ENCODE measurements at places on chromosomes 11 and 22. TPM values are rescaled to one million over a fixed set of nuclear protein-coding genes. Genes with fewer than 3 reads are reported as not detected.

LYVE1 gene
- total RNA-seq = 19.0 TPM

KCNJ11 gene
- 0.85 TPM for total RNA-seq

ACCSL gene
- total RNA-seq = not detected

CSF2RB gene
- total RNA-seq = 0.72 TPM

MFNG gene
- 11.1 TPM for total RNA-seq

MUC2 gene
- total RNA-seq = 0.02 TPM

TECTA gene
- total RNA-seq = 1.2 TPM

CCDC88B gene
- 4.3 TPM for total RNA-seq

ART1 gene
- not detected for total RNA-seq

TCP11L1 gene
- 14.3 TPM for total RNA-seq

UBQLNL gene
- total RNA-seq = 1.5 TPM

DNA sequence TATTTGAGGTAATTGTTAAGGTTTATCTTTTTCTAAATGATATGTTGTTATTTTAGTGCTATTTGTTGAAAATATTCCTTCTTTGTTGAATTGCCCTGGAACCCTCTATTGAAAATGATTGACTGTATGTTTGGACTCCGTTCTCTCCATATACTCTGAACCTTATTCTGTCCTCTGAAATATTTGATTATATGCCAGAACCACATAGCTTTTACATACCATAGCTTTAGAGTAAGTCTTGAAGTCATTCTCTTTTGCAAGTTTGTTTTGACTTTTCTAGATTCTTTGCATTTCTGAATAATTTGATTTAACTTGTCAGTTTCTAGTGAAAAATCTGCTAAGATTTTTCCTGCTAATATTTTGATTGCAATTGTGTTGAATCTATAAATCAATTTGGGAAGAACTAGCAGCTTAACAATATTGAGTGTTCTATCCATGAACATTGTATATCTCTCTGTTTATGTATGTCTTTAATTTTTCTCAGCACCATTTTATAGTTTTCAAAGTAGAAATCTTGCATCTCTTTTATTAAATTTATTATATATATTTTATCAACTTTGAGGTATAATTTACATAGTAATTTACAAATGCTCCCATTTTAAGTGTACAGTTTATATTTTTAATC is 51.7 kb upstream of the PITPNB start:
- no peaks in the 10 kb centered on the region for H3K4me1 ChIP-seq
- no peak for DNase-seq
- H3K27me3 ChIP-seq = no peaks in the 10 kb centered on the region
- no peaks in the 10 kb centered on the region for H3K36me3 ChIP-seq
- H3K27ac ChIP-seq = no peak overlapping the region

- no peak for DNase-seq
- H3K27ac ChIP-seq = no peak overlapping the region
- H3K4me1 ChIP-seq = peaks cover 7% of the 10 kb centered on the region
- no peaks in the 10 kb centered on the region for H3K36me3 ChIP-seq
Observed at GRCh38 chr22:46749682-46750529, 11.9 kb upstream of the CERK start.

- no peaks in the 10 kb centered on the region for H3K4me1 ChIP-seq
- DNase-seq = no peak
- no peaks in the 10 kb centered on the region for H3K36me3 ChIP-seq
- no peak overlapping the region for H3K27ac ChIP-seq
Observed at GRCh38 chr11:81658722-81659121, 1074.9 kb downstream of the FAM181B start.

- H3K4me3 ChIP-seq = no peak overlapping the region
- H3K36me3 ChIP-seq = no peaks in the 10 kb centered on the region
- no peak for DNase-seq
- H3K27ac ChIP-seq = no peak overlapping the region
- H3K27me3 ChIP-seq = no peaks in the 10 kb centered on the region
Observed at GRCh38 chr11:96357794-96358193, 14.8 kb upstream of the MAML2 start.

DNA sequence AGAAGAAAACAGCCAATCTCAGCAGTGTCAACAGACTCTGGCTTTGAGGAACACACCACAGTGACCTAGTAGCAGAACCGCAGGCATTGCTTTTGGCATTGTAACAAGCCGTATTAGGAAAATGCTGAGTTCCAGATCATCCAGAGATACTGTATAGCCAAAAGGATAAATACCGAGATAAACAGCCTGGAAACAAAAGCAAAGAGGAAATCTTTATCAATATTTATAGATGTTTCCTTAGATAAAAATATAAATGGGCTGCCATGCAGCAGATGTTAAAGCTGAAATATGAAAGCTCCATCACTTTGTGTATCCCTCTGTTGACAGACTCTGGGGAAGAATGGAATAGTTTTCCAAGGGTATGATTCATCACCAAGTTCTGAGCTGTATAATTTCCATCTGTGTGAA is 98.9 kb upstream of the TP53AIP1 start:
- no peaks in the 10 kb centered on the region for H3K36me3 ChIP-seq
- H3K27me3 ChIP-seq = no peaks in the 10 kb centered on the region
- H3K4me3 ChIP-seq = no peak overlapping the region
- DNase-seq = no peak

DNA sequence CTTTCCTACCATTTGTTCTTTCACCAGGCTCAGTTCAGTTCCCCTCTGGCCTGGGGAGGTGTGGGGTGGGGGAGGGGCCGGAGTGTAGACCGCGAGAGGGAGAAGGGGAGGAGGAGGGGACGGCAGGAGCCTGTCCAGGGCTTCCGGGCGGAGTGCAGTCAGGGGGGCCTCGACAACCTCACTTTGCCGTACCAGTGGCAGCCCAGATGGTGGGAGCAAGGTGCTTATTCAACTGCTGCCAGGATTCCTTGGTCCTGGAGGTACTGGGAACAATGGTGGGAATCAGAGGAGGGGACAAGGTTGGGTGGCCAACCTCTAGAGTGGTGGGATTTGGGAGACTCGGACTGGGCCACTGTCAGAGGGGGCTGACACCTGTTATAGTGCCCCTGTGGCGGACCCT is 1.2 kb downstream of the BACE1 start:
- peak overlapping the region; percentile 62 for H3K4me3 ChIP-seq
- no peaks in the 10 kb centered on the region for H3K27me3 ChIP-seq
- peaks cover 12% of the 10 kb centered on the region for H3K4me1 ChIP-seq
- no peak overlapping the region for H3K27ac ChIP-seq
- no peaks in the 10 kb centered on the region for H3K36me3 ChIP-seq

DNA sequence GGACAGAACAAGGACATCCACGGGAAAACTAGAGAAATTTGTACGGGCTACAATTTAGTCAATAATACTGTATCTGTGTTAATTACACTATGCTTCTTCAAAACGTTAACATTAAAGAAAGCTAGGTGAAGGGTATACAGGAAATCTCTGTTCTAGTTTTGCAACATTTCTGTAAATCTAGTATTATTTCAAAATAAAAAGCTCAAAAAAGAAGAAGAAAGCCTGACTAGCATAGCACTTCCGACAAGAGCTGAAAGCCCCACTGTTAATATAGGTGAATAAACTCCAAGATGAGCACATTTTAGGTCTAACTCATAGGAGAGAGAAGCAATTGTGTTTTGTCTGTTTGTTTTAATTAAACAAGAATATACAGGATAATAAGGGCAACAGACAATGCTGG is 299.7 kb downstream of the TTC28 start:
- H3K36me3 ChIP-seq = no peaks in the 10 kb centered on the region
- H3K27me3 ChIP-seq = no peaks in the 10 kb centered on the region
- no peak for DNase-seq
- H3K4me1 ChIP-seq = peaks cover 3% of the 10 kb centered on the region
- H3K4me3 ChIP-seq = no peak overlapping the region

- no peaks in the 10 kb centered on the region for H3K36me3 ChIP-seq
- H3K27ac ChIP-seq = no peak overlapping the region
- no peak overlapping the region for H3K4me3 ChIP-seq
- no peak for DNase-seq
- H3K27me3 ChIP-seq = no peaks in the 10 kb centered on the region
Observed at GRCh38 chr11:2229713-2230297, 40.6 kb downstream of the ASCL2 start.

DNA sequence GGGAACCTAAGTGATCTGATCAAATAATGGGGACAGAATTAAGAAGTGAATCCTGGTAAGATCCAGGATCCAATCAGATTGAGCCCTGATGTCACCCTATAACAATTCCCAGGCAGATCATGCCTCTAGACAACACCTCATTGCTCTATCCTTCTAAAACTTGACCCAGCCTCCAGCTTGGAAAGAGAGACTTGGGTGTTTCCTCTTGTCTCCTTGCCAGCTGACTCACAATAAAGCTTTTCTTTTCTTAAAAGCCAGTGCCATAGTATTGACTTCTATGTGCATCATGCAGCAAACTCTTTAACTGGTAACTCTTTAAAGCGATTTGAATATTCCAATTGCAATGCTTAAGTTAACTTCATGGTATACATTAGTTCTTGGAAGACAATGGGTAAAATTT is 109.6 kb upstream of the CHORDC1 start:
- no peaks in the 10 kb centered on the region for H3K4me1 ChIP-seq
- H3K27ac ChIP-seq = no peak overlapping the region
- H3K27me3 ChIP-seq = peaks cover 3% of the 10 kb centered on the region
- no peak overlapping the region for H3K4me3 ChIP-seq

- no peaks in the 10 kb centered on the region for H3K27me3 ChIP-seq
- H3K4me1 ChIP-seq = peaks cover 5% of the 10 kb centered on the region
- no peak for DNase-seq
- no peak overlapping the region for H3K4me3 ChIP-seq
- no peaks in the 10 kb centered on the region for H3K36me3 ChIP-seq
Observed at GRCh38 chr11:104152941-104153505, 10.9 kb downstream of the PDGFD start.

DNA sequence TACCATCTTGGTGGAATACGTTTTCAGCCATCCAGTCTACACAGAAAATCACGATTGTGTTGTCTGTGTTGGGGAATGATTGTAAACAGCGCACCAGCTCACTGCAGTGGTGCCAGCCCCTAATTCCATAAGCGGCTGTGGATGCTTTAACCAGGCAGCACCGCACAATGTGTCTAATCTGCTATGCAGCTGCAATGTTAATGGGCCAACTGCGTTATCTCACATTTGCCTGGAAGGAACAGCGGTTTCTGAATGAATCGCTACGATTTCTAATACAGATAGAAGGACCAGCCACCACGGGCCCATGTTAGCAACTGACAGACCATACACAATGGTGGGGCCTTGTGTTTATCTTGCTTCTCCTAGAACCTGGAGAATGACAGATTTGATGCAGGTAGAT is 384.5 kb upstream of the KIRREL3 start:
- H3K4me1 ChIP-seq = no peaks in the 10 kb centered on the region
- no peaks in the 10 kb centered on the region for H3K27me3 ChIP-seq
- DNase-seq = no peak
- H3K4me3 ChIP-seq = no peak overlapping the region

DNA sequence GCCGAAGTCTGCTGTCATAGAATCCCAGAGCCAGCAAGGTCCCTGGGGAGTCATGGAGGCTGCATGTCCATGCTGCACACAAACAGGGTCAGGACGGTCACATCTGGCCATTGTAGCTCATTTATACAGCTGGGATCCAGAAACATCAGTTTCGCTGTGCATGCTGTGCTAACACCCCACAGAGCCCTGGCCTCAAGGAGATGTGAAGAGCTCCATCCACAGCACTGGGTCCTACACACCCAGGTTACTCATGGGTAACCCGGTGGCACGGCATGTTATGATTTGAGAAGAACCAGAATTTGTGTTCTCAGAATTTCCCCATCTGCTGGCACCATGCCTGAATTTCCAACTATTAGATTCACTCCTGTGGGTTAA is 146.3 kb upstream of the ARHGAP20 start:
- no peak overlapping the region for H3K27ac ChIP-seq
- no peaks in the 10 kb centered on the region for H3K27me3 ChIP-seq
- no peaks in the 10 kb centered on the region for H3K36me3 ChIP-seq
- no peak for DNase-seq
- no peaks in the 10 kb centered on the region for H3K4me1 ChIP-seq

DNA sequence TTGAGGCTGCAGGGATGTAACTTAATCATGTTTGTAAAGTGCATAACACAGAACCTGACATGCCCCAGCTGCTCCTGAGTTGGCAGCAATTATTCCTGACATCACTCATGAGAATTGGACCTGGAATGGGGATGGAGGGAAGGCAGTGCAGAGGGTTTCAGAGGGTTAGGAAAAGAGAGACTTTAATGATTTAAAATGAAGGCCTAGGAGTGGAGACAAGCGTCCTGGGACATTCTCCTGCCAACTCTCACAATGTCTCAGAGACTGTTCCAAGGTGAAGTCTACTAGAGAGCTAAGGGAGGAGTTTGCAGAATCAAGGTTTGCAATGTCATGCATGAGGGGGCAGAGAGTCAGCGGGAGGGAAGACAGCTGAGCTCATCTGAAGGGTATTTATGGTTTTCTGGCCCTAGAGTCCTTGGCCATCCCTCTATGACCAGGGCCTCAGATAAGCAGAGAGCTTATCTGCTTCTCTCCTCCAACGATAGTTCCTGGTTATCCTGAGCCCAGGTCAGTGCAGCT is 36.9 kb downstream of the GGTLC2 start:
- no peak overlapping the region for H3K27ac ChIP-seq
- no peak overlapping the region for H3K4me3 ChIP-seq
- no peak for DNase-seq
- no peaks in the 10 kb centered on the region for H3K36me3 ChIP-seq
- H3K4me1 ChIP-seq = peaks cover 6% of the 10 kb centered on the region

DNA sequence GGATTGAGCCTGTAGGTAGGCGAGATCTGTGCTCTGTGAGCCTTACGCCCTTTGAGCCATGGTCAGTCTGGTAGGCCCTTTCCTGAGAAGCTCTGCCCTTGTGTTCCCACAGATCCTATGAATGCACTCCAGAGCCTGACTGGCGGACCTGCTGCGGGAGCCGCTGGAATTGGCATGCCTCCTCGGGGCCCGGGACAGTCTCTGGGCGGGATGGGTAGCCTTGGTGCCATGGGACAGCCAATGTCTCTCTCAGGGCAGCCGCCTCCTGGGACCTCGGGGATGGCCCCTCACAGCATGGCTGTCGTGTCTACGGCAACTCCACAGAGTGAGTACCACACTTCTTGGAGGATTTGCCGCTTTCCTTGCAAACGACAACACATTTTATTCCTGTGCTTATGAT is 47.4 kb downstream of the MED15 start:
- no peaks in the 10 kb centered on the region for H3K27me3 ChIP-seq
- no peaks in the 10 kb centered on the region for H3K36me3 ChIP-seq
- H3K4me3 ChIP-seq = no peak overlapping the region
- DNase-seq = no peak

DNA sequence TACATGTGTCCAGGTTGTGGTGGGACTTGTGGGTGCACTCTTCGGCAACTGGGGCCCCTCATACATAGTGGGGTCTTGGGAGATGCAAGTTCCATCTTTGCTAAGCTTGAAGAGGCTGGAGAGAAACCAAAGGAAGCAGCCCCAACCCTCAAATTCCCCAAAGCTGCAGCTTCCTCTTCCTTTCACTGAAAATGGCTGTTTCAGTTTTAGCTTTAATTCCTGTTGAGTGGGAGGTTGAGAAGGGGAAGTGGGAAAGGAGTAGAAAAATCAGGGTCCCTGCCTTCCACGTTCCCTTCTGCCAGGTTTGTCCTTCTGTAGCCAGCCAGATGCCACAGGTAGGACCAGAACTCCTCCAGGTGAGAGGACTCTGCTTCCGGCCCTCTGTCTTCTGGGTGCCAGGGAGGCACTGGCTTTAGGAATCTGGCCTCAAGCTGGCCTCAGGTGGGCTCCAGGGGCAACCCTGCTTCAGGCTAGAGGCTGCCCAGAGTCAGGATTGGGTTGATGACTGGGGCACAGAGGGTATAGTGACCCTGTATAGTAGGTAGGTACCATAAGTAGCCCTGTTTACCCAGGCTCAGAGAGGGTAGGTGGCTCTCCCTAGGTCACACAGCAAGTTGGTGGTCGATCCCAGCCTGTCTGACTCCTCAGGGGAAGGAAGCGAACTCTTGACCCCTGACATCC is 16.2 kb downstream of the P2RY6 start:
- no peaks in the 10 kb centered on the region for H3K36me3 ChIP-seq
- H3K4me3 ChIP-seq = no peak overlapping the region
- no peaks in the 10 kb centered on the region for H3K27me3 ChIP-seq
- DNase-seq = no peak
- no peak overlapping the region for H3K27ac ChIP-seq
- H3K4me1 ChIP-seq = no peaks in the 10 kb centered on the region
